ENCODE measurements at places on chromosomes 16 and 17. TPM values are rescaled to one million over a fixed set of nuclear protein-coding genes. Genes with fewer than 3 reads are reported as not detected.

The C16orf95 gene
- 7.3 TPM for total RNA-seq

The CSH1 gene
- not detected for total RNA-seq

The ZNF205 gene
- 6.6 TPM for total RNA-seq

The LRRC36 gene
- 0.36 TPM for total RNA-seq

The SLC12A4 gene
- total RNA-seq, result 7.0 TPM

The TMEM219 gene
- 39.8 TPM for total RNA-seq

The SPN gene
- total RNA-seq, result 0.89 TPM

The CTNS gene
- 19.1 TPM for total RNA-seq

The WNT3 gene
- 3.4 TPM for total RNA-seq

The KRTAP2-3 gene
- not detected for total RNA-seq

The MLYCD gene
- 1.6 TPM for total RNA-seq

The PRRT2 gene
- total RNA-seq, result not detected

The BCL6B gene
- not detected for total RNA-seq

The DHRS7C gene
- total RNA-seq, result not detected

The SULT1A3 gene
- total RNA-seq, result 4.9 TPM

The CACNG1 gene
- not detected for total RNA-seq

The CALB2 gene
- total RNA-seq, result 11.3 TPM

The CHST4 gene
- 0.30 TPM for total RNA-seq

The CES4A gene
- not detected for total RNA-seq

The KRTAP16-1 gene
- not detected for total RNA-seq

The KCNJ16 gene
- not detected for total RNA-seq

The CLEC18C gene
- not detected for total RNA-seq

The SPATA22 gene
- total RNA-seq, result not detected

The EVPLL gene
- total RNA-seq, result not detected

The NATD1 gene
- total RNA-seq, result 0.83 TPM

The IGF2BP1 gene
- 15.2 TPM for total RNA-seq

The CDR2L gene
- total RNA-seq, result 11.5 TPM
